NCI-H524 (cell line): ENCODE measurements at places on chromosomes 7 and 10.

DNA sequence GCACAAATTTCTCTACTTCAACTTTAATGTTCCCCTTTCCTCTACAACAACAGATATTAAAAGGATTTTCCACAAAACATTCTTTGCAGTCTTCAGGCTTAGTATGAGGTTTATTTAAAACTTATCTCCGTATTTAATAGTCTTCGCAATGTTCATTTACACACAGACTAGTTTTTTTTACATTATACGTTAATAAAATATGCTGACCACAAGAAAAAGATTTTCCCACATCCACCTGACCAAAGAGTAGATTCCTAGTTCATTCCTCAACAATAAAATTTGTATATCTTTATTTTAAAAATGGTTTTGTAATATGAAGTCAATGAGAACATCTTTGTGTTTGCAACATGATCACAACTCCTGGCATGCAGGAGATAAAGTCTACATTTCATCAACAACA, 42.4 kb downstream of the POT1 start:
- no peak for DNase-seq

DNA sequence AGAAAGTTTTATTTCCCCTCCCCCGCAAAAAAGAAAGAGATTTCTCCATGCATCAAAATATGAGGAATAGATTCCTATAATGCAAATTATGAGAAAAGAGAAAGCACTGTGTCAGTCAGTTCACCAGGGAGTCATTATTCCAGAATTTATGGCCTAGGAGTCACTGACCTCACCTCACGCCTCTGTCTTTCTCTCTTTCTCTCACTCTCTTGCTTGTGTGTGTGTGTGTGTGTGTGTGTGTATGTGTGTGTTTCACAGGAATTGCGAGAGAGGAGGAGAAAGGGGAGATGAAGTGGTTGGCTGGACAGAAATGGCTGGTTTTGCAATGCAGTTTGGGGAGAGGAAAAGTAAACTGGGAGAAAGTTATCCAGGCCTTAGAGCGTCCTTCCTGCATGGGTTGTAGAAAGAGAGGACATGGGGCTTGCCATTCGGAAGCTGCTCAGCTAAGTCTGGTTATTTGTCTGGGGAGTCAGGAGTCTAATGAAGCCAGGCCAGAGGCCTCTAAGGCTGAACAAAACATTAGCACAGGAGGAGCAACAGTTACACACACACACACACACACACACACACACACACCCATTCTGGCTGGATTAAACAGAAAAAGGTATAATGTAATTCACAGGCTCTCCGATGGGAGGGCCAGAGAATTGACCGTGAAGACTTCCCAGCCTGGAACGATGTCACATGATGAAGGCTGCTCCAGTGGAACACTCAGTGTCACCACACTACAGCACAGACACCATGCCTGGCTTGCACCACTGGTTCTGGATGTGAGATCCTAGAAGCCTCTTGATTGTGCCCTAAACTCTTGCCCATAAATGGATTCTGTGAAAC, 12.8 kb upstream of the FFAR4 start:
- DNase-seq, result no peak

- DNase-seq, result no peak
Observed at GRCh38 chr10:21100871-21101514, 203.9 kb upstream of the NEBL start.

DNA sequence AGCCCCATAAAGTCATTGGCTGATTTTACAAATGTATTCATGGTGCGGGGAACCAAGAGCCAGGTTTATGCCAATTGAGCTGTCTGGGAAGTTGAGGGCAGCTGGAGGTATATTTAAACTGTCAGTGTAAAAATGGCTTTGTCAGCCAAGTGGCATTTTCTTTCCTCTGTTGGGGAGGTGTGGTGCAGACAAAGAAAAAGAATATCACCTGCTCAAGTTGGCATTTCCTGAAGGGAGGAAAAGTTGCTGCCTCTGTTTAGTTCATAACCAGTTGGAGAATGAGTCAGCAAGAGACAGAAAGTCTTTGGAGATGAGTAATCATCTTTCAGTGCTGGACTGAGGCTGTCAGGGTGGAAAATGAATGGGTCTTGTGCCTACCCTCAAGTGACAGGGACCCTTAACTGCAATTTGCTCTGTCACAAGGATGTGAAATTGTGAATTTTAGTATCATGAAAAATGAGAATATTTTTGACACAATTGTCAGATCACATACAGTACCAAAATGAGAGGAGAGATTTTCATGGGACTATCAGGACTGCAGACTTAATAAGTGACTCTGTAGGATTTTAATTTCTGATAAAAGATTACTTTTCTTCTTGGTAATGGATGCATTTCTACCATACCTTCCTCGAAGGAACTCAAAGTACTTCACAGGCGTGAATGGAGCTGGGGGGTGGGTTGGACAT, 137.3 kb downstream of the ANLN start:
- no peak for DNase-seq

- DNase-seq, result no peak
Observed at GRCh38 chr7:127786184-127786583, 134.2 kb downstream of the SND1 start.

DNA sequence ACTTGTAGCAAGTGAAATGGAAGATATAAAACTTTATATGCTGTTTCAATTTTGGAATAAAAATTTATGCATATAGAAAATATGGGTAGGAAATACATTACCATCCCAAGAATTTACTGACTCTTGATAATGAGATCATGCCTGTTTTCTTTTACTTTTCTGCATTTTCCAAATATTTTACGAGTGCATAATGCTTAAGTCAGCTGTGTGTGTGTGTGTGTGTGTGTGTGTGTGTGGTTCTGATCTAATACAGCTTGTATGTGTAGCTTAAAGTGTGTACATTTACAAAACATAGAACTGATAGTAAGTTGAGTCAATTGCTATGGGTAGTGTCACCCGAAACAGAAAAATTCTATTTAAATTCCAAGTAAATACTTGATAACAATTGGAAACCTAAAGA, 315.9 kb upstream of the LRRN3 start:
- DNase-seq, result no peak
